ENCODE measurements at places on chromosomes 2 and 18. TPM values are rescaled to one million over a fixed set of nuclear protein-coding genes. Genes with fewer than 3 reads are reported as not detected.

Gene REG3A
- not detected for total RNA-seq

Gene CD28
- not detected for total RNA-seq

Gene RAD51AP2
- 0.17 TPM for total RNA-seq

Gene HRH4
- not detected for total RNA-seq

Gene AP1S3
- 8.9 TPM for total RNA-seq

Gene CHRND
- total RNA-seq = not detected

Gene TMEM182
- total RNA-seq = 1.2 TPM

Gene INPP4A
- 22.0 TPM for total RNA-seq

Gene PSMA8
- total RNA-seq = not detected

Gene SULT1C4
- total RNA-seq = not detected

Gene ADNP2
- total RNA-seq = 17.9 TPM

Gene EML6
- total RNA-seq = 0.67 TPM

- DNase-seq = no peak
Measured at GRCh38 chr2:66387016-66387753, 47.7 kb upstream of the MEIS1 start.

DNA sequence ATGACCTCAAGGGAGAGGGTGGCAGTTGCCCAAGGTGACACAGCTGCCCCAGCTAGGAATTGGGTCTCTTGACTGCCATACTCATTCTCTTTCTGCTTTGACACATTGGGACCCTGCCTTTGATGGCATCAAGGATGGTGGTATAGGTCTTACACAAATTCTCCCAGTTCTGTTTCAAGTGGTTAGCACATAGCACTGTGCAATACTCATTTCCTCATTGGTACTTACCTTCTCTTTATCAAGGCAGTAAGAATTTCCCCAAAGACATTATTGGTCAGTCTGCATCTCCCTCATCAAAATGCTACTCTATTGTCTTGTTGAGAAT is 35.9 kb upstream of the CCDC93 start:
- DNase-seq = no peak

DNA sequence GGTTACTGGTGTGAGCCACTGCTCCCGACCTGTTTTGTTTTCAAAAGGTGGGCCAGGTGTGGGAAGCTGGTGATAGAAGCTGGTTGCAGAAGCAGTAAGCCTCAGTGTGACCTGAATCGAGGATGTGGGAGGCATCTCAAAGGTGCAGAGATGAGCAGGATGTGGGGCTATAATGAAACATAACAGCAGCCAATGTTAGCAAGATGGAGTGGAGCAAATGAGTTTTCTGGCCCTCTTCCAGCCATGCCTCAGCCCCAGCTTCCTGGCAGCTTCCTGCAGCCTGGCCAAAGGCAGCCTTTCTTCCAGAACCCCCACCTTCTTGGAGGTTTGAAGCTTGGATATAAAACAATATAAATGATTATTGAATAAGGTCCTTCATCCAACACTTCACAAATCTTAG is 184.8 kb downstream of the NCK2 start:
- DNase-seq = no peak

GRCh38 chr2:235300368-235301201 is 193.3 kb upstream of the AGAP1 start:
- peak; percentile 35 for DNase-seq

GRCh38 chr2:57796527-57796926 is 250.1 kb upstream of the VRK2 start:
- DNase-seq = no peak

DNA sequence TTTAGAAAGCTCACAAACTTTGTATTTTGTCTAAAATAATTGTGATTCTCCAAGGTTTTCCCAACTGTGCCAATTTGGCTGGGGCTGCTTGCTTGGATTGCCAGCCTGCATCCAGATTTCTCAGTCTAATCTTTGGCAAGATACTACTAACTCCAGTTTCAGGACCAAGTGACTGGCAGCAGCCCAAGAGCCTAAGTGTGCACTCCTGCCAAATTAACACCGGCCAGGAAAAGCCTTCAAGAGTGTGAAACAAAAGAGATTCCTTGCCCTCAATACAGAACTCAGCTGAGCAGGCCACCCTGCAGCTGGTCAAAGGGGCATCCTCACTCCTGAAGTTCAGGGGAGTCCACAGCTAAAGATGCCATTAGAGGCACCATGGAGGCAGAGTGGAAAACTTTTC is 589.0 kb upstream of the ACVR2A start:
- DNase-seq = no peak

DNA sequence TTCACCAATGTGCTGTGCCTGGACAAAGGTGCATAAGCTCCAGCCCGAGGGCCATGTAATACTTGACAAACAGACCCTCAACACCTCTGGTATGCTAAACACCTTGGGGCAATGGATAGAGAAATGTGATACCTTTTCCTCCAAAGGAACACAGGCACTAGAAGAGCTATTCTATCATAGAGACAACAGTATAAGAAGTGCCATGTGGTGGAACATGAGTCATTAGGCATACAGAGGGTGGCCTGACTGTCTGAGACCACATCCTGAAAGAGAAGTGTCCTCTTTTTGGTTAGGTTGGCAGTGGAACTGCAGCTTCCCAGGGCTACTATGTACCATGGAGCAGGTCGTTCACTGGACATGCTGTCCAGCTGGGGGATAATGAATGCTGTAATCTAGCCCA is 153.9 kb downstream of the INSIG2 start:
- peak; percentile 59 for DNase-seq

DNA sequence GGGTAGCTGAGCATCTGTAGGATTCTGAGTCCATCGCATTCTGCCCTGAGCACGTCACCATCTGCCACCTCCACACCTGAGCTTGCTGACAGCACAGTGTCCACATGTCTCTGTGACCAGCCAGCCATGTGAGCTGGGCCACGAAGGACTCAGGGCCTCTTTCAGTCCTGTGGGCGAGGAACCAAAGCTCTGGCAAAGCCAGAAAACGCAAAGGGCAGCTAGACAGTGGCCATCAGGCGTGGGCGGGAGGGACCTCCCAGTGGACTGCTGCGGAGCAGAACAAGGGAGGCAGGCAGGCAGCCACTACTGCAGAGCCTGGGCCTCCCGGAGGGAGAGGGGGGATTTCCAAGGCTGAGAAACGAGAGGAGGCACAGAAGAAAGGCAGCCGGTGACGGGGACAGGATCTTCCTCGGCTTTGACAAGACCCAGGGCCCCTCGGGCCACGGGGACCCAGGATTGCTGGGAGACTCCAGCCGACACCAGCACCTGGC is 274.6 kb upstream of the SALL3 start:
- no peak for DNase-seq

GRCh38 chr2:227657199-227657845 is 9.3 kb upstream of the SCYGR5 start:
- DNase-seq = no peak

- peak; percentile 33 for DNase-seq
Measured at GRCh38 chr18:33839452-33840211, 261.6 kb downstream of the ASXL3 start.

- no peak for DNase-seq
Measured at GRCh38 chr2:196260546-196260945, 89.2 kb upstream of the STK17B start.

GRCh38 chr2:239383759-239384156 is 17.1 kb downstream of the HDAC4 start:
- no peak for DNase-seq

DNA sequence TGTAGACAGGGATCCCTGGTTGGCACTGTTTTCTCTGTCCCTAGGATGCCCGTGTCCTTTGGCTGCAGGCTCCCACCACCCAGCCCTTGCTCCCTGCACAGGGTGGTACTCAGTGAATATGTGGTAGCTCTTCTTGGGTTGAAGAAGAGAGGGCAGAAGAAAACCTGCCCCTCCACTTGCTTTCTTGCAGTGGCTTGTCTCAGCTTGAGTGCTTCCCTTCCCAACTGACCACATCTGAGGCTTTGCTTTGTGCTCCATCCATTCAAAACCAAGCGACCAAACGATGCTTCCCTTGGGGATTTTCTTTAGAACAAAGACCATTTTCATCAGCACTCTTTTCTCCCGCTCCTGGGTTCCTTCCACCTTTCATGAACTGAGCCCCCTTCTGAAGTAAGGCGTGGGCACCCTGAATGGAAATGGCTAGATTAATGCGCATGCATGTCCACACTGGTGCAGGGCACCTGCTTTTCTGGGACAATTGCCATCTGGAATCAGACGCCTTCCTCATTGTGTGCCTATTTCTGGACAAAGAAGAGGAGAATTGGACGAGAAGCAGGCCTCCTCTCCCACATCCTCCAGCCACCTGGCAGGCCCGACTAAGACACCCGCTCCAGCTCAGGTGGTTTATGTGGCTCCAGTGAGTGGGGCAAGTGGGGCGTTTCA is 59.1 kb downstream of the ARL4C start:
- DNase-seq = no peak

- no peak for DNase-seq
Measured at GRCh38 chr2:11017921-11018320, 106.2 kb downstream of the KCNF1 start.

- DNase-seq = peak; percentile 72
Measured at GRCh38 chr2:44553456-44553855, 191.7 kb downstream of the CAMKMT start.

- peak; percentile 63 for DNase-seq
Measured at GRCh38 chr2:234949762-234950434, 1.9 kb upstream of the SH3BP4 start.

DNA sequence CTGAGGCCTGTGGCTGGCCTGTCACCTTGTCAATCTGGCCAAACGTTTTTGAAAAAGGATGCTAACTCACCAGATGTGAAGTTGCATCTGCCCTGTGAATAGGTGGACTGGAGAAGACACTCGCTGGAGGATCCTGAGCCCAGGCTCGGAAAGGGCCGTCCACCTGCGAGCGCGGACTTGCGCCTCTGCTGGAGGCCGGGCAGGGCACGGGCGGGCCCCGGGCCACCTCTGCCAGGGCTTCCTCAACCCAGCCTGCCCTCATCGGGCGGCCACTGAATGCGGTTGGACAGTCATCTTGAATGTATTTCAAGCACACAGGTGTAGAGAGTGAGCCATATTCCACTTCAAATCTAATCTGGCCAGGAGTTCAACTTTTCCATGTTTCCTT is 83.9 kb downstream of the FAM210A start:
- DNase-seq = no peak

GRCh38 chr2:96108151-96108540 is 8.2 kb downstream of the ADRA2B start:
- DNase-seq = no peak

DNA sequence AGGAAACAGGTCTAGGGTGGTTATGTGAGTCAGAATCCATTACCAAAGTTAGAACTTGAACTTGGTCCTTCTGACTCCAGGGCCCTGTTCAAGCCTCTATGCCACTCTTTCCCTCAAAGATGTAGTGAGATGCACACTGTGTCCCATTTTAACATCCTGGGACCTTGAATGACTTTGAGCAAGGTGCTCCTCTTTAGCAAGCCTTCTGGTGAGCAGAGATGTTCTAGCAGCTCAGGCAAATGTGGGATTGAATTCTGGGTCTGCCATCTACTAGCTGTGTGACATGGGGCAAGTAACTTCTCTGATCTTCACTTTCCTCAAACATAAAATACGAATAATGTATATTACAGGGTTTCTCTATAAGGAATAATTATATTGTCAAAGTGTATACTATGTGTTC is 294.0 kb upstream of the CXCR4 start:
- no peak for DNase-seq

GRCh38 chr2:56754066-56754615 is 570.4 kb downstream of the CCDC85A start:
- no peak for DNase-seq

DNA sequence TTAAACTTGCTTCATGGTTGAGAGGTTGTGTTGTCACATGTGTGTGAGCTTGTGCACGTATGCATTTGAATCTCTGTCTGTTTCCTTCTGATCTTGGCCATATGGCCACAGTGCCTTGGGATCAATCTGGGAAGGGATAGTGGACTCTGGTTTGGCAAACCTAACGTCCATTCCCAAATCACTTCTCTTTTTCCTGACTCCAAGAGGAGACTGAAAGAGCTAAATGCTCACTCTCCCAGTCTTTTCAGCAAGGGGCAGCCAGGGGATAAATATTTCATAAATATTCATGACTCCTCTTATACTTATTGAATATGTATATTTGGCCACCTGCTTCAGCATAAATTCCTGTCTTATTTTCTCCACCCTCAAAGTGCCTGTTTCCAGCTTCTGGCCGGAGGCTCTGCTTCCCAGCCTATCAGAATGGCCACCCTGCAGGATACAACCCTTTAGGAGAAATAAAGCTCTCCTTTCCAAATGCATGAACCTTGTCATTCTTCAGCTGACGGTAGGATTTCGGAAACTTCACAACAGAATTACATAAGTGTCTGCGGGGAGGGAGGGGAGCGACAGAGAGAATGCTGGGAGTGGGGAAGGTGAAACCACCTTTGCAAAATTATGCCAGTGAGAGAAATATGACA is 112.2 kb upstream of the COPS8 start:
- DNase-seq = no peak

- no peak for DNase-seq
Measured at GRCh38 chr2:112793449-112793978, 9.2 kb upstream of the IL1A start.

- DNase-seq = no peak
Measured at GRCh38 chr2:153495725-153496124, 17.2 kb upstream of the RPRM start.

GRCh38 chr2:239252801-239253200 is 148.0 kb downstream of the HDAC4 start:
- no peak for DNase-seq

- peak; percentile 17 for DNase-seq
Measured at GRCh38 chr2:43391878-43392215, 165.4 kb upstream of the ZFP36L2 start.

GRCh38 chr2:12488352-12489318 is 228.1 kb upstream of the TRIB2 start:
- DNase-seq = no peak

DNA sequence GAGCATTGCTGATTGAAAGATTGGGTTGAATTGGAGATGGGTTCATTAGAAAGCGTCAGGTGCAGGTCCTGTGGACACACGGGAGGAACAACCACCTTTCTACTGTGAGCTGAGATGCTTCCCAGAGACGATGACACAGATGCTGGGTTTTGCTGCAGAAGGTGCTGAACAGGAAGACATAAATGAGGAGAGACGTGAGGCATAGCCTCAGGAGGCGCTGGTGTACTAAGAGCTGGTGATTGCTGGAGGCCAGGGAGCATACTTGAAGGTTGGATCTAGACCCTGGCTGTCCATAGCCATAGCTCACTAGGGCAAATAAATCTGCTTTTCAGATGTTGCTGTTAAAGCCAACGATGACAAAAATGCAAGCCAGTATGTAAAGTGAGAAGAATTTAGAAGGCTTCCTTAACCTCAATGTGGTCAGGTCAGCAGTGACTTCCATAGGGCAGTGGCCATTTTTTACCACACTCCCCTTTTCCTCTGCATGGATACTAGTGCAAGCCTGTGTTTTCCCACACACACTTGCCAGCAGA is 153.7 kb downstream of the SOX11 start:
- no peak for DNase-seq

DNA sequence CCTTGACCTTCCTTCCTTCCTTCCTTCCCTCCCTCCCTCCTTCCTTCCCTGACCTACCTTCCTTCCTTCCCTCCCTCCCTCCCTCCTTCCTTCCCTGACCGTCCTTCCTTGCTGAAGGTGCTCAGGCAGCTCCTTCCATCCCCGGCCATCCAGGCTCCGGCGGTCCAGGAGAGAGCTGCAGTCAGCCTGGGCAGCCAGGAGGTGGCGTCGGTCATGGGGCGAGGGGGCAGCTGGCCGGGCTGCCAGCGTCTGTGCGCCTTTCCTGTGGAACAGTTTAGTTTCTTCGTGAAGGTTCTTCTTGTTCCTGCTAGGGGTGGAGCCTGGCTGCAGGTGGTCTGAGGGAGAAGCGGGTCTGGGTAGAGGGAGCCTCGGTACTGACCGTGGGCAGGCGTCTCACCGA is 15.7 kb downstream of the GPR35 start:
- DNase-seq = no peak

- no peak for DNase-seq
Measured at GRCh38 chr18:79523206-79523735, 127.5 kb downstream of the NFATC1 start.
